ENCODE measurements at places on chromosomes 12 and 14. TPM values are rescaled to one million over a fixed set of nuclear protein-coding genes. Genes with fewer than 3 reads are reported as not detected.

The TAS2R19 gene
- 8.5 TPM for total RNA-seq

The TAS2R50 gene
- 2.7 TPM for total RNA-seq

The B4GALNT1 gene
- 1.1 TPM for total RNA-seq

The LALBA gene
- total RNA-seq = not detected

The TAS2R7 gene
- total RNA-seq = not detected

The MYBPC1 gene
- not detected for total RNA-seq

The ADAMTS20 gene
- 0.33 TPM for total RNA-seq

The MFAP5 gene
- not detected for total RNA-seq

The GUCY2C gene
- total RNA-seq = 1.2 TPM

The SYT1 gene
- total RNA-seq = 4.2 TPM

The BCL2L14 gene
- 1.1 TPM for total RNA-seq

The CDCA4 gene
- 22.9 TPM for total RNA-seq

DNA sequence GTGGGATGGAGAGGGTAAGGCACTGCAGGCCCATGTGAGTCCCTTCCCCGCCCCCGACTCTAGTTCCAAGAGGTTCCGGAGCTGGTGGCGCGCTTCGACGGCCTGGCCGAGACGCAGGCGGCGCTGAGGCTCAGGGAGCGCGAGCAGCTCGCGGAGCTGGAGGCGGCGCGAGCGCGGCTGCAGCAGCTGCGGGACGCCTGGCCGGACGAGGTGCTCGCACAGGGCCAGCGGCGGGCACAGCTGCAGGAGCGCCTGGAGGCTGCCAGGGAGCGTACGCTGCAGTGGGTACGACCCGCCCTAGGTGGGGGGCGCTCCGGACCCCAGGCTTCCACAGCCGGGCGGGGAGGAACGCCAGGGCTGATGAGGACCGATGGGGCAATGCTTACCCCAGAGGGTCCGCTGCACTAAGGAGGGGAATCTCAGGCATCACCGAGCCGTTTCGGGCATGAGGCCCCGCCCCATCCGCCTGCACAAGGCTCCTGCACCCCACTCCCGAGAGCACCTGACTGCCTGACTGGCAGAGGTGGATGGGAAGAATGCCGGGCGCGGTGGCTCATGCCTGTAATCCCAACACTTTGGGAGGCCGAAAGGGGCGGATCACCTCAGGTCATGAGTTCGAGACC is 4.9 kb downstream of the CFAP73 start:
- peaks cover 8% of the 10 kb centered on the region for H3K4me1 ChIP-seq
- no peak overlapping the region for H3K27ac ChIP-seq
- peak; percentile 25 for DNase-seq
- no peak overlapping the region for H3K4me3 ChIP-seq
- peaks cover 56% of the 10 kb centered on the region for H3K27me3 ChIP-seq
- H3K36me3 ChIP-seq = peaks cover 8% of the 10 kb centered on the region

DNA sequence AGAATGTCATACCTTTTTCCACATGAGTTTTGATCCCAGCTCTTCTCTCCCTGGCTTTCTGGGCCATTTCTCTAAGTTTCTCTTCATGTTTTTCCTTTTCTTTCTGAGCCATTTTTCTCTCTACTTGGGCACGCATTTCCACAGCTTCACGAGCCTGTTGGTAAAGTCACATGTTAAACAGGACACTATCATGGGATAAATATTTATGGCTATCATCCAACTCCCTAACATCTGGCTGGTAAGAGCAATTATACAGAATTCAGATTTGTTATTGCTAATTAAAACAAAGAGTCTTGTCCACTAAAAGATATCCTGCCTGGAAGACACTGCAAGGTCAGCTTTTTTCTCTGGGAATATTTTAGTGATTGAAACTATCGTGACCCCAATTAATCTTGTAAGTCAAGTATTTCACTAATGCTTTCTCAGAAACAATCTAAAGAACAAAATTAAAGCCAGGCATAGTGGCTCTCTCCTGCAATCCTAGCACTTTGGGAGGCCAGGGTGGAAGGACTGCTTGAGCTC is 23.1 kb downstream of the SLIRP start:
- H3K27me3 ChIP-seq = no peaks in the 10 kb centered on the region
- no peak overlapping the region for H3K4me3 ChIP-seq
- no peak overlapping the region for H3K27ac ChIP-seq
- no peaks in the 10 kb centered on the region for H3K4me1 ChIP-seq
- peaks cover 25% of the 10 kb centered on the region for H3K36me3 ChIP-seq

DNA sequence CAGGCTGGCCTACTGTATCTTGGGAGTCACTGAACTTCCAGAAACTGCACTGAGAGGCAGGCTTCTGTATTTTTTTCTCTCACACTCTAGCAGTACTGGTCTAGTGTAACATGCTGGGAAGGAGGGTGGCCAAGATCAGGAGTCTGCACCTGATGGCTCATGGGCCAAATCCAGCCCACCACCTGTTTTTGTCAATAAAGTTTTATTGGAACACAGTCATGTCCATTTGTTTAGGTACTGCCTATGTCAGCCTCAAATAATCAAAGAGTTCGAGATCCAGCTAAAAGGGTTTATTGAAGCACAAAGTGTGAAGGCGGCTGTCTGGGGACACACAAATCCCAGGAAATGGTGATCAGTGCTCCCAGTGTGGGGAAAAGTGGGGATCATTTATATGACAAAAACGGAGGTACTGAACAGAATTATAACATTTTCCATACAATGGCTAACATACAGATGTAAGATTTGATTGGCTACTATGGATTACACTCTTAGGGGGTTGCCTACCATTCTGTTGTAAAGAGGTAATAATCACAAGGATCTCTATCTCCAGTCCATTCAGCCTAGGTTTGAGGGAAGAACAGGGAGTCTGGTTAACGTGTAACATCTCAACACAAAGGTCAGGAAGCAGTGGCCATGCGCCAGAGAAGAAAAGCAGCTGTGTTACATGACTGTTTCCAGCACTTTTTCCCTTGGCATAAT is 12.9 kb downstream of the USP30 start:
- peak overlapping the region; percentile 63 for H3K27ac ChIP-seq
- peaks cover 18% of the 10 kb centered on the region for H3K36me3 ChIP-seq
- no peaks in the 10 kb centered on the region for H3K27me3 ChIP-seq
- H3K4me3 ChIP-seq = no peak overlapping the region

DNA sequence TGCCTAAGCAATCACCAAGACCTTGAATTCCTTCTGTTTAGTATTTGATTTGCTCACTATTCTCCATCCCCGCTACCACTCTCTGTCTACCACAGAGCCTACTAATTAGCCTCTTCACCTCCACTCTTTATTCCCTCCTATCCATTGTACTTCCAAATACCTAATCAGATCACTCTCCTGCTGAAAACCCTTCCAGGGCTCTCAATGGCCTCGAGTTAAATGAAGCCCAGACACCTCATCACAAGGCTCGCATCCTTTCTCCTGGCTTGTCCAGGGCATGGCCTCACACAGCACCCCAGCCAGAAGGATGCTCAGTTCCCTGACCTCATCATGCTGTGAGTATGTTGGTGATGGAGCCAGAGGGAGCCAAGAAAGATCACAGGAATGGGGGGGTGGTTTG is 71.4 kb upstream of the PRMT8 start:
- no peaks in the 10 kb centered on the region for H3K4me1 ChIP-seq
- no peak overlapping the region for H3K4me3 ChIP-seq
- H3K27me3 ChIP-seq = peaks cover 20% of the 10 kb centered on the region
- H3K36me3 ChIP-seq = no peaks in the 10 kb centered on the region

GRCh38 chr12:23906329-23906728 is 43.1 kb downstream of the SOX5 start:
- H3K27ac ChIP-seq = no peak overlapping the region
- peaks cover 4% of the 10 kb centered on the region for H3K36me3 ChIP-seq
- no peak for DNase-seq
- no peaks in the 10 kb centered on the region for H3K27me3 ChIP-seq
- no peak overlapping the region for H3K4me3 ChIP-seq

DNA sequence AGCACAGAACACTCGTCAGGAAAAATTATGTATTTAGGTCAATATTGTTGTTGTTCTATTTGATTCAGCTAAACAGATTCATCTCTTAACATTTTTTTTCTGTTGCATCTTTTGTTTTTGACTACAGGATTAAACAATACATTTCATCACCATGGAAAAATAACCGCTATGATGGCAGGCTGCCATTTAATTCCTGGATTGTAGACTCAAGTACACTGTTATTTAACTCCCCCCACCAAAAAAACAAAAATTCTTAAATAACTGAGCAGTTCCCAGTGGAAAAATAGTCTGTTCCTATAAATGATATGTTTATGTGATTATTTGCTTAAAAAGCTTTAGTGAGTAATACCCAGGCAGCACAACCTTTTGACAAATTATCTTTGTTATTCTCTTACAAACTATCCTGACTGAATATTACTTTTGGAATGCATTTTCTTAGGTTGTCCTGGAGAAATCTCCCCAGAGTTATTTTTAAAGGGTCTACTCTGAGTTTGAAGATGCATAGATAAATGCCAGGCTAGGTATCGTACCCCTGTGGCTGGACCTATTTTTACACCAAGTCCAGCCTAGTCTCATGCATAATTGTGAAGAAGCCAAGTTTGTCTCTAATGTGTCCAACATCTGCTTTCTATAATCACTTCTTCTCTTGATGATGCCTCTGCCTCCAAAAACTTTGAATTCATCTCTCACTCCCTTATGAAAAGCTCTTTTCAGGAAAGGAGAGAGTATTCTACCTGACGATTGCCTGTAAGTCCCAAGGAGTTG is 3.7 kb downstream of the KERA start:
- no peaks in the 10 kb centered on the region for H3K4me1 ChIP-seq
- no peaks in the 10 kb centered on the region for H3K36me3 ChIP-seq
- no peak overlapping the region for H3K27ac ChIP-seq
- DNase-seq = no peak

- H3K27ac ChIP-seq = no peak overlapping the region
- no peak overlapping the region for H3K4me3 ChIP-seq
- no peaks in the 10 kb centered on the region for H3K36me3 ChIP-seq
- peaks cover 4% of the 10 kb centered on the region for H3K4me1 ChIP-seq
Measured at GRCh38 chr12:101935890-101936746, 58.7 kb downstream of the DRAM1 start.

GRCh38 chr14:50069325-50069724 is 47.0 kb downstream of the VCPKMT start:
- DNase-seq = no peak
- H3K4me1 ChIP-seq = peaks cover 3% of the 10 kb centered on the region
- no peak overlapping the region for H3K4me3 ChIP-seq
- H3K27ac ChIP-seq = no peak overlapping the region

DNA sequence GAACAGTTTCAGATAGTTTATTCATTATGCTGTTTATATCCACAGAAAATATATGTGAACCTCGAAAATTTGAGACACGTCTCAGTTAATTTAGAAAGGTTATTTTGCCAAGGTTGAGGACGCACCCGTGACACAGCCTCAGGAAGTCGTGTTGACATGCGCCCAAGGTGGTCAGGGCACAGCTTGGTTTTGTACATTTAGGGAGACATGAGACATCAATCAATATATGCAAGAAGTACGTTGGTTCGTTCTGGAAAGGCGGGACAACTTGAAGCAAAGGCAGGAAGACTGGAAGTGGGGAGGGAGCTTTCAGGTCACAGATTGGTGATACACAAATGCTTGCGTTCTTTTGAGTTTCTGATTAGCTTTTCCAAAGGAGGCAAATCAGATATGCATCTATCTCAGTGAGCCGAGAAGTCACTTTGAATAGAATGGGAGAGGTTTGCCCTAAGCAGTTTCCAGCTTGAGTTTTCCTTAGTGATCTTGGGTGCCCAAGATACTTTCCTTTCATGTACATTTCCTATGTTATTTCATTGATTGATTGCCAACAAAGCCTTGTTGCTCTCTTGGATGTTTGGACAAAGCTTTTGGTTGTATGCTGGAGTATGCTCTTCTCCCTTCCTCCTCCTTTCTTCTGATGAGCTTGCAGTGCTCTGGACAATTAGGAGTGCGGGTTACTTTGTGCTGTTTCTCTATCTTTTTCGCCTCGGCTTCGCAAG is 3.2 kb downstream of the SNAPC1 start:
- no peak for DNase-seq
- peak overlapping the region; percentile 73 for H3K27ac ChIP-seq
- peaks cover 6% of the 10 kb centered on the region for H3K36me3 ChIP-seq
- H3K4me1 ChIP-seq = peaks cover 33% of the 10 kb centered on the region
- H3K4me3 ChIP-seq = peak overlapping the region; percentile 32

DNA sequence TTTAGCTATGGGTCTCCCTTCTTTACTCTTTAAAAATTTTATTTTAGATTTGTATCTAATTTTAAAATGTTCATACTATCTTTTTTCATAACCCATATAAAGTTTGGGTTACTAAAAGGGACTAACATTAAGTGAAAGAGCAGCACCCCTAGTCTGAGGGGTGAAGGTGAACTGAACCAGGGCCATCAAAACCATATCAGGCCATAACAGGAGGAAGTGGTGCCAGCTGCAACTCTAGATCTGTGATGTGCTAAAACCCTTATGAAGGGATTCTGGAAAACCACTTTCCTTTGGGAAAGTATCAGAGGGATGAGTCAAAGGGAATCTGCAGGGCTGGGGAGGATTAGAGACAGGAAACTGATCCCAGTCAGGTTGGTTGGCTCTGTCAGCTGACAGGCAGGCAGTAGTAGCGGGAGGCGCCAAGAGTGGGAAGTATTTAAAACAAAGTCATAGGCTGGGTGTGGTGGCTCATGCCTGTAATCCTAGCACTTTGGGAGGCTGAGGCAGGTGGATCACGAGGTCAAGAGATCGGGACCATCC is 162.5 kb downstream of the PPM1H start:
- peaks cover 4% of the 10 kb centered on the region for H3K27me3 ChIP-seq
- H3K4me1 ChIP-seq = peaks cover 13% of the 10 kb centered on the region
- no peak for DNase-seq
- no peak overlapping the region for H3K4me3 ChIP-seq
- H3K27ac ChIP-seq = peak overlapping the region; percentile 82

GRCh38 chr12:79691511-79692248 is 916 bp upstream of the PAWR start:
- H3K4me1 ChIP-seq = peaks cover 32% of the 10 kb centered on the region
- DNase-seq = no peak
- no peaks in the 10 kb centered on the region for H3K36me3 ChIP-seq
- peak overlapping the region; percentile 98 for H3K27ac ChIP-seq
- H3K4me3 ChIP-seq = peak overlapping the region; percentile 79
- H3K27me3 ChIP-seq = peaks cover 25% of the 10 kb centered on the region

GRCh38 chr14:105151838-105152793 is 16.5 kb downstream of the JAG2 start:
- H3K36me3 ChIP-seq = no peaks in the 10 kb centered on the region
- no peak for DNase-seq
- H3K27me3 ChIP-seq = no peaks in the 10 kb centered on the region
- H3K27ac ChIP-seq = no peak overlapping the region
- no peaks in the 10 kb centered on the region for H3K4me1 ChIP-seq
- no peak overlapping the region for H3K4me3 ChIP-seq

- H3K4me3 ChIP-seq = no peak overlapping the region
- no peaks in the 10 kb centered on the region for H3K27me3 ChIP-seq
- DNase-seq = no peak
- H3K27ac ChIP-seq = no peak overlapping the region
- H3K4me1 ChIP-seq = peaks cover 25% of the 10 kb centered on the region
Measured at GRCh38 chr14:58607131-58607951, 30.4 kb upstream of the DACT1 start.

GRCh38 chr12:6538420-6539313 is 4.3 kb downstream of the GAPDH start:
- no peak for DNase-seq
- H3K27ac ChIP-seq = peak overlapping the region; percentile 48
- no peak overlapping the region for H3K4me3 ChIP-seq
- peaks cover 24% of the 10 kb centered on the region for H3K4me1 ChIP-seq

Measured in progenitor cell of endocrine pancreas (in vitro differentiated cells).